ENCODE measurements at places on chromosomes 7 and 10.

DNA sequence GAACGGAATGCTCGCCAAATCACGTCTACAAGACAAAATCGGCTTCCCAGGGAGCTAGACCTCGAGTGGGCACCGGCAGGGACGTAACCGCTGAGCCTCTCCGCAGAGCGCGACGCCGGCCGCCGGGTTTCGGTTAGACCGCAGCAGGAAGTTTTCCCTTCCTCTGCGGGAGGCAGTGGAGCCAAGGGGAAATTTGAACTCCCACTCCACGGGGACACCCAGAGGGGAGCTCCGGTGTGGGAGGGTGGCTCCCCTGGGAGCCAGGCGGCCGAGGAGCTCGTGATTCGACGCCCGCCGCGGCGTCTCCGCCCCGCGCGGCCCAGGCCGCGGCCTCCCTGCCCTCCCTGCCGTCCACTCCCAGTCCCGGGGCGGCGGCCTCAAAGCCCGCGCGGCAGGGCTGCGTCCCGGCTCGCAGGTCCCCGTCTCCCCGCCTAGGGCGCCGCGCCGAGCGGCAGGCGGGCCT is 426 bp downstream of the SYPL1 start:
- no peak for DNase-seq

DNA sequence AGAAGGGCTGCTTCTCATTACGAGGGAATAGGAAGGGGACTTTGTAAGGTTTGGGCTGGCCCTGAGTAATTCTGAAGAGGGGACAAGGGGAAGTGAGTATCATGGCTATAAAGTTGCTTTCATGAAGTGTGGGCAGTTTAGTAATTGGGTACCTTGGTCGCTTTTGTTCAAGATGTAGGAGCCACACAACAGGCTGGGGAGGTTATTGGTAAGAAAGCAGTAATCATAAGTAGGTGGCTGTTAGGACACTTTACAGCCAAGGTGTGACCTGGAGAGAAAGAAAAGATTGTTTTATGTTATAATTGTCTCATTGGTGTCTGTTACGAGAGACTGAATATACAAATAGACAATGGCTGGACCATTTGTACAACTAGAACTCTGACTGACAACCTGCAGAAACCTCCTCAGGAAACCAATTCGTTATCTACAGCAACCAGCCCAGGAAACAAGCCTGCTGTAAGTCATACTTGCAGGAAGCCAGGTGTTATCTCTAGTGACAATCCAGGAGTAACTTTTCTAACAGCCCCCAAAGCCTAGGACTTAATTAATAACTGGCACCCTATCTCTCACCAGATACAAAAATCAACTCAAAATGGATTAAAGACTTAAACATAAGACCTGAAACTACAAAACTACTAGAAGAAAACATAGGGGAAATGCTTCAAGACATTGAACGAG is 5.0 kb upstream of the CCM2 start:
- no peak for DNase-seq

DNA sequence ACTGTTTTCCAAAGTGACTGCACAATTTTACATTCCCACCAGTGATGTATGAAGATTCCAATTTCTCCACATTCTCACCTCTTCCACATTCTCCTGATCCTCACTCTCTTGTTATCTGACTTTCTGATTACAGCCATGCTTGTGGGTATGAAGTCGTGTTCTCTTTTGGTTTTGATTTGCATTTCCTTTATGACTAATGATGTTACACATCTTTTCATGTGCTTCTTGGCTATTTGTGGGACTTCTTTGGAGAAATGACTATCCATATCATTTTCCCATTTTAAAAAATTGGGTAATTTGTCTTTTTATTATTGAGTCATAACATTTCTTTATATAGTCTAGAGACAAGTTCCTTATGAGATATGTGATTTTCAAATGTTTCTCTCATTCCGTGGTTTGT is 10.5 kb upstream of the GIMAP8 start:
- no peak for DNase-seq

GRCh38 chr7:158500651-158501052 is 87.0 kb downstream of the PTPRN2 start:
- DNase-seq, result no peak

GRCh38 chr10:26860102-26860442 is 686 bp downstream of the ABI1 start:
- DNase-seq, result peak; percentile 34

GRCh38 chr7:3309140-3309539 is 8.1 kb downstream of the SDK1 start:
- DNase-seq, result no peak

- no peak for DNase-seq
Measured at GRCh38 chr10:71745664-71746250, 26.2 kb upstream of the C10orf105 start.

DNA sequence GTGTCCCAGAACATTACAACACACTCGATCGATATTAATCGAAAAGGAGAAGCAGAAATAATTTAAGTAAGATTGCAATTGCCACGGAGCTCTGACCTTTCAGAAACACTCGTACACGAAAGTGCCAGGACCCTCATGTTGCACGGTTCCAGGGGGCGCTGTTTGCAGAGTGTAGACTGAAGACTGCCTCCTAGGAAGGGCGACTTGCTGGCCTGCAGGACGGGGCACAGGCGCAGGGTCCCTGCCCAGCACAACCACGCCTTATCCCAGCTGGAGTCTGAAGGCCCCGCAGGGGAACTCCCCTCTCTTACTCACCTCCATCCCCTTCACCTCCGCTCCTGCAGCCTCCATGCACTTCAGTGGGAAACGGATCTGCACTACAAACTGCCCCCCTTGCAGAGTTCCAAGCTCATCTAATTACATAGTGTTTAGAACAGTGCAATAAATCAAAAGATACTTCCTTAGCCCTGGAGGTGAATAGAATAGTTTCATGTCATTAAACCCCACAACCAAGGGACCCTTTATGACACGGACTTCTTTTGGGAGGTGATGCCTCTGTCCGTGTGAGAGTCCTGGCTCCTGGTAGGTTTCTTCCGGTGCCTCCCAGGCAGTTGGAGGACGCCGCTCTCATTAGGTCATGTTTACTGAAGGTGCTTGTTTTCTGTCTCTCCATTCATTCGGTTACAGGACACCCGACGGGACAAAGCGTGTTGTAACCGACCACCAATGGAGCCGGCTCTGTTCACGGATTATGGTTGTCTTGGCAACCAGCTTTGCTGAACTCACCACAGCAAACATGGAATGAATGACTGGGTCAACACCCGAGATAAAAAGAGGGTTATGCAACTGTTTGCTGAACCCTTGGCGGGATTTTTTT is 262.2 kb downstream of the BAMBI start:
- no peak for DNase-seq

DNA sequence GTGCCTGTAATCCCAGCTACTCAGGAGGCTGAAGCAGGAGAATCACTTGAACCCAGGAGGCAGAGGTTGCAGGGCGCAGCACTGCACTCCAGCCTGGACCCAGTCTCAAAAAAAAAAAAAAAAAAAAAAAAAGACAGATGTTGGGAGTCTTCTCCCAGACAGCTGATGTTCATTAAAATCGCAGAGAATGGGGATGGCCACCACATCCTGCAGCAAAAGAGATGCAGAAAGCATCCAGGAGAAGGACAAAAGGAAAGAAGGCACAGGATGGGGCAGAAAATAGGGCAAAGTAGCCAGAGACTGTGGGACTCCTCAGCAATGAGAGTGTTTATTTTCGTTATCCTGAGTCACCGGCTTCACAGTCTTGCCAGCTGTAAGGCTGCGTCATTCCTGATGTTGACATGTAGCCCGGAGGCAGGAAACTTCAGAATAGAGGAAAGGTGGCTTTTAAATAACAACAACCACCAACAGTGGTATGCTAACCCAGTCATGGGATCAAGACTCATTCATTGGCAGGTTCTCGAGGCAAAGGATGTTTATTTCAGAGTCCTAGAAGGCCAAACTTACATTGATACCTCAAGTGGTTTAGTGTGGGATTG is 149.5 kb upstream of the SVIL start:
- no peak for DNase-seq

DNA sequence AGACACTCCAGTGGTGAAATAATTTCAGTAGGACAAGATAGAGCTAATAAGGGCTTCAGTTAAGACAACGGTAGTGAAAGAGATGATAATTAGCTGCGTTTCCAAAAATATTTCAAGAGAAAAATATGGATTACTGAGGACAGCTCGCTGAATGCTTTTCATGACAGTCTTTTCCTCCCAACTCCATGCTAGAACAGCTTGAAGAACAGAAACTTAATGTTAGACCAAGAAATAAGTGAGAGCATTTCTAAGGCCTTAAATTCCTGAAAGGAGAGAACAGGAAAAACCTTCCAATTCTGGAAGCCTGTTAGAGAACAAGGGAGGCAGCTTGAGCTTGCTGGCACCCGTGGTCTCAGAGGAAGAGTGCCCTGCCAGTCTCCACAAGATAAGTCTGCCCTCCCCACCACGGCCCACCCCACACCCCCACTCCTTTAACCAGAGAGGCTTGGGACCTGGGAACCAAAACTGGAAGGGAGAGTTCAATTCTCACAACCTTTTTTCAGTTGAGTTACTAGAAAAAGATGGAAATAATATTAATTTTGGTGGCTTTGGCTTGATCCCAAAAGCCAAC is 1148.0 kb upstream of the CELF2 start:
- DNase-seq, result no peak

DNA sequence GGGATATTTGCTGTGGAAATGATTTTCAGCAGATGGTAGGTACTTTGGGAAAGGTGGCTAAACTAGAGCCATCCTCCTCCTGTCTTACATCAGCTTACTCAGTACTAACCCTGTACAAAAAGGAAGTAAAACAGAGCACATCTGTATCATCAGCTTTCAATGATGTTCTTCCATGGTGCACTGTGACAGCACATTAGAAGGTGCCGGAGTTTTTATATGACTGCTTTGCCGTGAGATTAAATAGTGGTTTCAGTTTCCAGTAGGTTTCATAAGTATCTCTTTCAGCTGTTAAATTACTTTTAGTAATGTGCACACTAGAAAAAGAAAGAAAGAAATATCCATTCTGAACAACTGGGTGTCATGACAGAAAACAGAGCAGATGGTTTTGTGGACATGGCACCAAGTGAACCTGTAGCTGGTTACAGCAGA is 86.5 kb downstream of the ARID5B start:
- no peak for DNase-seq

- DNase-seq, result no peak
Measured at GRCh38 chr7:148852272-148852671, 31.8 kb downstream of the EZH2 start.
